Type B pancreatic cell (in vitro differentiated cells): ENCODE measurements at places on chromosomes 1 and 21.

DNA sequence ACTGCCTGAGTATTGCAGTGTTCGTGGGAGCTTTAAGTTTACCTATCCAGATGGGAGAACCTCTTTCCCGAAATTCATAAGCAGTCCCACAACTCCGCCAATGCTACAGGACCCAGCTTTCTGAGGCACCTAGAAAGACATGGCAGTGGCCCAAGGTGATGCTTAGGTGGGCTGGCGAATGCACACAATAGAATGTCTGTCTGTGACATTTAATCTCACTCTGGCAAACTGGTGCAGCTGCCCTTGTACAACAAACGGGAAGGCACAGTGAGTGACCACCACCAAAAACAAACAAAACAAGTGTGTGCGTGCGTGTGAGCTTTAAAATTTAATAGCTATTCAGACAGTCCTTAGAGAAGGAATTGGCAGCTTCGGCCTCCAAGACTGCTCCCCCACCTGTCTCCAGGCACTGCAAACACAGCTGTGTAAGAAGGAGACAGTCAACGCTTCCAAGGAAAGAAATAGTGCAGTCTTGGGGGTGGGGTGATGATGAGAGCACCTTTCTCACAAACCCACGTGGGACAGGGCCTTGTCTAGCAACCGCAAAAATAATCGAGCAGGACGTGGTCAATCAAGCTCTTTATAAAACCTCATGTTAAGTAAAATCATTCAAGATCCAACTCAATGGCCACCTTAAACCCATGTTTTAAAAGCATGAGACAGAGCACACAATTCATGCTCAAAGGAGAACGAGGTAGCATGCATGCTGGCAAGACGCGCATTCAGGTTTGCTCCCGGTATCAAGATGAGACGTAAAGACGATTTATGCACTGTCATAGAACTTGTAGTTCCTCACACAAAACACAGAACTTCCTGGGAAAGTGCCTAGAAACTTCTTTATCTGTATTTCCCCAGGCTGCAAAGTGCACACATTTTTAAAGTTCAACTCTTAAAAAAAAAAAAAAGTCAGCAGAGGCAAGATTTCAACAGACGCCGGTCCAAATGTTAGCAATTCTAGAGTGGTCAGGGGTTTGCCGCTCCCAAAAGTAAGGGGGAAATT is 84.1 kb downstream of the TM2D1 start:
- no peak for DNase-seq

GRCh38 chr1:94608142-94608851 is 66.7 kb upstream of the F3 start:
- DNase-seq, result no peak

DNA sequence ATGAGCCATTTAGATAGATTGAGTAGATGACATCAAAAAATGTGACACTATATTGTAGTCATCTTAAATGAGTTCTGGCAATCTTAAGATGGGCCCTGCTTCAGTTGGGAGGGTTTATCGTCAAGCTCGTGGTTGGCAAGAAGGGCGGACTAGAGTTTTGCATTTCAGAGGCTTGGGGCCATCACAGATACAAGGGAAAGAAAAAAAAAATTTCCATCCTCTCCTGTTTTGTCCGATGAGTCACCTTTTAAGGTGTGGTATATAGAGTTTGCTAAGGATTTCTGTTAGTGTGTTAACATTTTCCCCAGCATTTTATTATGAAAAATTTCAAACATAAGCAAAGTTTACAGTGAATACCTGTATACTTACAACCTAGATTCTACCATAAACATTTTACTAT is 31.8 kb upstream of the KCNQ4 start:
- DNase-seq, result no peak

GRCh38 chr1:220922951-220923350 is 43.7 kb downstream of the HLX start:
- DNase-seq, result no peak

- no peak for DNase-seq
These were observed 2.2 kb upstream of the NEGR1 start for GRCh38 chr1:72284348-72285073.

DNA sequence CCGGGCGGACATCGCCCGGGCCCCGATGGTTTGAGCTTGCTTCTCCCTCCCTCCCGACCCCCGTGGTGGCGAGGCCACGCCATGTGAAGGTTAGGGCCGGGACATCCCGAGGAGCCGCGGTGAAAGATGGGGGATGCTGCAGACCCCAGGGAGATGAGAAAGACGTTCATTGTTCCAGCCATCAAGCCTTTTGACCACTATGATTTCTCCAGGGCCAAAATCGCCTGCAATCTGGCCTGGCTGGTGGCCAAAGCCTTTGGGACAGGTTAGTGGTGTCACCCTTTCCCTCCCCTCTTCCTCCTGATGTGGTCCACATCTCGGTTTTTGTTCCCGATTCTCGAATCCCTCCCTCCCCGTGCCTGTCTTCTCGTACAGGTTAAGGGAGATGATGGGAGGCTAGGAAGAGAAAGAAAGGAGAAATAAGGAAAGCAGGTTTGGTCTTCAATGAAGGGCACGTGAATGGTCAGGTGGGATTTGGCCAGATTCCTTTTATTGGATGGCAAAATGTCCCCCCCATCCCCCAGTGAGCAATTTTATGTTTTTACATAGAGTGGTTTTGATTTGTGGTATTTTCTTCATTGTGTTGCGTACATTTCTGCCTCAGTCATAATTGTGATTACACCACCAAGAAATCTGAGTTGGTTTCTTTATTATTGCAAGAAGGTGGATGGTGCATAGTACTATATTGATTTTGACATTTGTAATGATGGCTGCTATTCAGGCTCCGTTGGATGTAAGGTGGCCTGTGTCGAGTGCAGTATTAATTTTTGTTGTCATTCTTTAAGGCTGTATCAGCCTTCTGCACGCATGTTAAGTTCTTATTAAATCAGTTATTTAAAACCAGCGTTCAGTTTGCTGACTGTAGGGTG is 1.2 kb downstream of the CAMSAP2 start:
- DNase-seq, result no peak

DNA sequence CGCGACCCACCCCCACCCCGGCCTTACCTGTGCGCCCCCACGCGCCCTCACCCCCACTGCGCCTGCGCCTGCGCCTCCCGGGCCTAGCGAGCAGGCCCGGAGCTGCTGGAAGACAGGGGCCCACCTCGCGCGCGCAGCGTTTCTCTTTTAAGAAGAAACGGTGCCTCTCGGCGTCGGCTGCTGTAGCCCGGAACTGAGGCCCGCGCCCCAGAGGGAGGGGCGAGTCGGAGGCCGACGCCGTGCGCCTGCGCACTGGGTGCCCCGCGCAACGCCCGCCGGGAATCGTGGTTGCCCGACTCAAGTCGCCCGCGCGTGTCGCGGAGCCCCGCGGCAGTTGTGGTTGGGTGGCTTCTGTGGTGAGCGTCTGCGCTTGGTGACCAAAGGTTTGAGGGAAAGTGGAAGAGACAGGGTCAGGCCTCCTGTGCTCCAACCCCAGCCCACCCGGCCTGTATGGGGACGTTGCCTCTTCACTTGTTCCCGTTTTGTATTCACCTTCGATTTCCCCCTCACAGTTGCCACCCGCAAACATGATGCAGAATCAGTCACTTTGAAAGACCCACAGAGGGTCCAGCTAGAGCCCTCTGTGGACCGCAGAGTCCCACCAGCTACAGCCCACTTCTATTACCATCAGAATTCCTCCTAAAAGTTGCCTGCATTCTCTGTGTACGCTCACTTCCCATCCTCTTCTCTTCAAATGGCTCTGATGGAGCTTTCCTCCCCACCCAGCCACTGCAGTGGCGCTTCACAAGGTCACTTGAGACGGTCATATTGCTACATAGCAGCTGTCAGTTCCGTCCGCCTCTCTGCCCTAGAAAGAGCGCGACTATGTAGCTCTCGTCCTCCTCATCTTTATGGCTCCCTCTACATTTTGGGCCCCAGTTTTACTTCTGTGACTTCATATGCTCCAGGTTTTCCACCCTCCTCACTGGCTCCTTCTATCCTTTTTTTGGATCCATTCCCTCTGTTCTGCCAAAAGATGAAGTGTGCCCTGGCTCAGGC is at the start of gene ZNF692:
TSS of gene ZNF692 (minus strand) at position 195 of the 999 bp plus-strand sequence. CDS start 776 bp downstream, outside the sequence.
- peak; percentile 96 for DNase-seq
